ENCODE measurements at places on chromosomes 6 and 20.
A peak's percentile ranks its signal among the peaks of the same experiment; 100 is the strongest.

DNA sequence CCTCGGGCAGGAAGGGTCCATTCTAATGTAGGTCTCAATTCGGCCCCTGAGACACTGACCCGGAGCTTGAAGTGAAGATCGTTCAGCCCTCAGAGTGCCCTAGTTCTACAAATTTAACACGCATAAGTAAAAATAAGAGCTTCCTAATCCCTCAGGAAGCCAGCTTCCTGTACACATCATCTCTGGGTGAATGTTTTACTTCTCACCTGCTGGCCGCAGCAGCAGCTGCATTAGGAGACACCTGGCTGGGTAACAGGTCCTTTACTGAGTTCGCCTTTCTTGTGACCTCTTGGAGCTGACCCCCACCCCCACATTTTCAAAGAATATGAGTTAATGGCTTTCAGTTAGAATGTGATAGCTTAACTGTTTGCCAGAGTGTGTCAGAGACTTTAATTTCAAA is 165.0 kb downstream of the SMOC2 start:
- DNase-seq, result no peak

- DNase-seq, result no peak
These were observed 28.7 kb downstream of the PYGB start for GRCh38 chr20:25276533-25277050.

DNA sequence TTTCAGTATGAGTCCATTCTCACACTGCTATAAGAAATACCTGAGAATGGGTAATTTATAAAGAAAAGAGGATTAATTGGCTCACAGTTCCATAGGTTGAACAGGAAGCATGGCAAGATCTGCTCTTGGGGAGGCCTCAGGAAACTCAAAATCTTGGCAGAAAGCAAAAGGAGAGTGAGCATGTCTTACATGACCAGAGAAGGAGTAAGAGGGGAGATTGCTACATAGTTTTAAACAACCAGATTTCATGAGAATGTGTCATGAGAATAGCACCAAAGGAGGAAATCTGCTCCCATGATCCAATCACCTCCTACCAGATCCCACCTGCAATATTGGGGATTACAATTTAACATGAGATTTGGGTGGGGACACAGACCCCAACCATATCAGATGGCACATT is 672.4 kb downstream of the HTR1B start:
- DNase-seq, result no peak

GRCh38 chr6:81901551-81901966 is 149.1 kb upstream of the TENT5A start:
- DNase-seq, result no peak

DNA sequence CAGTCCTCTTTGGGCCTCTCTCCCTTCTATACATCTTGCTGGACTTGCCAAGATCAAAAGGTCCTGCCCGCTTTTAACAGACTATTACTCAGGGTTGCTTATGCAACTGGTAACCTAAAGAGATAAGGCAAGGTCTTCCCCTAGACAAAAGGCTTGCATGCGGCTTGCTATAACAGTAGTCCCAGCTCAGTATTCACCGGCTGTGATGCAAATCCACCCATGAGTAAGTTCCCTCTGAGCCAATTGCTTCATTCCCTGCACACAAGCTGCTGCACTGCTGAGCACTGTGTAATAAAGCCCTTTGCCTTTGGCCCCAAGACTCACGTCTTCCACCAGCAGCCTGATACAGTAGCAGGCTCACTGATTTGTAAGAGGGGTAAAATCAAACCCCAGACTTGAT is 363.8 kb downstream of the PRKN start:
- no peak for DNase-seq

- no peak for DNase-seq
These were observed 49.4 kb upstream of the IRF4 start for GRCh38 chr6:341914-342831.

GRCh38 chr6:56668158-56668557 is 25.5 kb upstream of the DST start:
- no peak for DNase-seq

GRCh38 chr6:122081921-122082320 is 317.5 kb upstream of the HSF2 start:
- no peak for DNase-seq

DNA sequence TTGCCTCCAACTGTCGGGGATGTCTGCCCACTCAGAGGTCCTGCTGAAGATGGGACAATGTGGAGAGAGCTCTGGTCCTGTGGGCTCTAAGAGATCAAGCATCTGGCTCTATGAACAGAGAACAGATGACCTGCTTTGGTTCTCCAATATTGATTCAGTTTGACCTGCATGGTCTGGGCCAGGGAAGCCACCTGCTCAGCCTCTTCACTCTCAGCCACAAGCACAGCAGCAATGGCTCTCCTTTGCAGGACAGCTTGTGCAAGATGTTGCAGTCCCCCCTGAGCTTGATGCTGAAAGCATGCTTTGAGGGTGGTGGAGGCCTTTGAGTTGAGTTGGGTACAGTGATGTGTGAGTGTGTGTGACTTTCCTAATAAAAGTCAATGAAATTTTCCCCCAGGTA is 18.6 kb upstream of the MCM3 start:
- no peak for DNase-seq

GRCh38 chr20:45487231-45487635 is 17.7 kb downstream of the WFDC2 start:
- no peak for DNase-seq

GRCh38 chr6:40693768-40694167 is 106.6 kb upstream of the LRFN2 start:
- no peak for DNase-seq

GRCh38 chr20:50285376-50286173 is 94.9 kb downstream of the CEBPB start:
- DNase-seq, result peak; percentile 38

- no peak for DNase-seq
These were observed 192.8 kb downstream of the CLIC5 start for GRCh38 chr6:45822873-45823272.

DNA sequence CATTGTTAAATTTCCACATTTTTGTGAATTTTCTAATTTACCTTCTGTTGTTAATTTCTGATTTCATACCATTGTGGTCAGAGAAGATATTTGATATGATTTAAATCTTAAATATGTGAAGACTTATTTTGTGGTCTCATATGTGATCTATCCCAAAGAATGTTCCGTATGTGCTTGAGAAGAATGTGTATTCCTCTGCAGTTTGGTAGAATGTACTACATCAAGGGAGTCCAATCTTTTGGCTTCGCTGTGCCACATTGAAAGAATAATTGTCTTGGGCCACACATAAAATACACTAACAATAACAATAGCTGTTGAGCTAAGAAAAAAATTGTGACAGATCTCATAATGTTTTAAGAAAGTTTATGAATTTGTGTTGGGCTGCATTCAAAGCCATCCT is 176.2 kb upstream of the PRND start:
- DNase-seq, result no peak

GRCh38 chr6:170156448-170157375 is 134.2 kb downstream of the DLL1 start:
- DNase-seq, result no peak

DNA sequence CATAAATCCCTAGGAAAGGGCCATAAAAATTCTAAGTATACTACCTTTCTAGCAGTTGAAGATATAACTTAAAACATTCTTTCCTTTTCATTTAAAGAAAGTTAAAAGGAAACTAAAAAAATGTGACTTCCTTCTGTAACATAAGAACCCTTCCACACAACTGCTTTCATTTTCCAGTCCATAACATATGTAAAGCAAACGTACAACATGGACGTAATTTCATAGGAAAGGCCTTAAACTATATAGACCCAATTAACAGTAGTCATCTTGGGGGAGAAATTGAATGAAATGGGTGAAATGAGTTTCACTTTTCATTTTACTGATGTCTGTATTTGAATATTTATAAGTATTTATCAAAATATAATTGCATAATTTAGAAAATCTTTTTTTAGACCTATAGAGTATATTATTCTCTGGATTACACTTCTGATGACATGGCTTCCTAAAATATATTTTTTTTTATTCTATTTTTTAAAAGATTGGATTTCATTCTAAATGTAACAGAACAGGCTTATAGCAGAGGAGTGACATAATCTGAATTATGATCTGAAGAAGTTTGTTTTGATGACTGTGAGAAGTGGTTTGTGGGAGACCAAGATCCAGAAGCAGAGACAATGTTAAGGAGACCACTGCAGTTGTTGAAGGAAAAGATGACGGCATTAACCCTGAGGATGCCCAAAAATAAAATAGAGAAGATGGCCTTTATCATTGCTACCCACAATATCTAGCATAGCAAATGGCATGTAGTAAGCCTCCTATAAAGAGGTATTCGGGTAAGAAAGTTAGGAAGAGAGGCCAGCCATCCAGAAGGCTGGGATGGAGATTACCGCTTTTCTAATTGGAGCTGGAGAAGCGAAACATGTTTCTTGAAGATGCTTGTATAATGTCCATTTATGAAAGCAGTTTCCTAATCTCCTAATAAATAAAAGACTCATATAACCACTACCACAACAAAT is 260.4 kb downstream of the PTPRK start:
- DNase-seq, result peak; percentile 49

- no peak for DNase-seq
These were observed 14.5 kb upstream of the BCAS1 start for GRCh38 chr20:54084727-54085388.

GRCh38 chr6:4295058-4295782 is 159.8 kb upstream of the ECI2 start:
- no peak for DNase-seq

Measured in inflammatory macrophage treated with lipopolysaccharide for 4 hours (primary cell).